ENCODE measurements at places on chromosomes 1 and 21.

- no peak for DNase-seq
Observed at GRCh38 chr1:202029727-202030126, 19.3 kb downstream of the ELF3 start.

GRCh38 chr1:236476019-236476418, 47.8 kb upstream of the LGALS8 start:
- no peak for DNase-seq

- DNase-seq: no peak
Observed at GRCh38 chr1:232193451-232193783, 436.5 kb downstream of the SIPA1L2 start.

DNA sequence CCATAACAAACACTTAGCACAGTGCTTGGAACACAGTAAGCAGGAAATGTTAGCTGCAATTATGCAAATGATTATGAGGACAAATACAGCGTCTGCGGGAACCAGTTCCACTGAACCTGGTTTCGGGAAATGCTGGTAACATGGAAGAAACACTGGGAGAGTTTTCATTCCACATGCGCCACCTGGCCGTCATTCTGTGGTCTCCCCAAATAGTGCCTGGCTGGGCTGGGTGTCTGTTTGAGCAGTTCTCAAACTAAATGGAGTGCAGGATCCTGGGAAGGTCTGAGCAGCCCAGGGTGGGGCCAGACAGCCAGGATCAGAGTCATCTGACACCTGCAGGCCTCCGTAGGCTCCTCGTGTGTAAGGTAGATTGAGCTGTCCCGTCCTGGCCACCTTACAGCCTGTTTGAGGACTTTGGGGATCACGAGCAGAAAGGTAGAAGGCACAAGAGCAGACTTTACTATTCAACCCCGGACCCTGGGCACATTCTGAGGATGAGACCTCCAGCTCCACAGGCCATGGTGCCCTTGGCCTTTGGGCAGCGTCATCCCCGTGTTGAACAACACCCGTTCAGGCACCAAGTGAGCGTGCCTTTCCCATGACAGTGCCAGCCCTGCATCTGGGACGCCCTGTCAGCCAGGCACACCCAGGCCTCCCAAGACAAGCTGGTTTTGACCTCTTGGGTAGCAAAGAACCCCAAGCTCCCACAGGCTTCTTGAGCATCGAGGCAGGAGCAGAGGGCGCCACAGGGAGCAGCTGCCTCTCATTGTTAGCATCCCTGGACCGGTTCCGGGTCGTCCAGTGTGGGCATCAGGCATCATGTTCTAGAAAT, 101.9 kb downstream of the PRDM2 start:
- no peak for DNase-seq

DNA sequence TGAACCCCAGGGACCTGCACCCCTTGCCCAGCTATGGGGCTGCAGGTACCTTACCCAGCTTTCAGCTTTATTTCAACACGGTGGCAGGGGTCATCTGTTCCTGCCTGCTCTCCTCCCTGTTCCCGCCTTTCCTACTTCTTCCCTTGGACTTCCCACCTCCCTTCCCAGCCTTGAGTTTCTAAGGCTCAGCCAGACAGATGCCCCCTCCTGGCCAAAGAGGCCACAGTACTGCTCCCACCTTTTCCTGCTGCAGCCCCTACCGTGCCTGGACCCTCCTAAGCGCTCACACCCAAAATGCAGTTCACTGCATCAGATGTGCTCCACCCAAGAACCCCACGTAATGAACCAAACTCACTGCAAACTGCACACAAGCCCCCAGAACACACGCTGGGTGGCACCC, 7.7 kb downstream of the NOC2L start:
- no peak for DNase-seq

DNA sequence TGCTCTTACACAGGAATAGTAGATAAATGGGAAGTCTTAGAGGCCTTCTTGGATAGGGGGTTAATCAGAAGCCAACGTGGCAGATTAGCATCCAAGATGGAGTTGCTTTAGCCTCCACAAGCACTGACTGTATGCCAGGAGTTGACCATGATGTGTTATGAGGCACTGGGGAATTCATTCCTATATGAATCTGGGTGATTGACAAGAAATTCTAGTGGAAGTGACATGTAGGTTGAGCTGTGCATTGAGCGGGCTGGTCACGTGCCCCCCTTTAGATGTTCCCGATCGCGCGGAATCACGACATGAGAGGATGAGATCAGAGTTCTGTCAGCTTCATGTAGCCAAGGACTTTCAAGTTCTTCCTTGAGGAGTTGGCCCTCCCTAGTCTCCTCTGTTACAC, 31.7 kb downstream of the GALNT2 start:
- DNase-seq: no peak
